Hematopoietic multipotent progenitor cell (in vitro differentiated cells): ENCODE measurements at places on chromosomes 6 and 20.

DNA sequence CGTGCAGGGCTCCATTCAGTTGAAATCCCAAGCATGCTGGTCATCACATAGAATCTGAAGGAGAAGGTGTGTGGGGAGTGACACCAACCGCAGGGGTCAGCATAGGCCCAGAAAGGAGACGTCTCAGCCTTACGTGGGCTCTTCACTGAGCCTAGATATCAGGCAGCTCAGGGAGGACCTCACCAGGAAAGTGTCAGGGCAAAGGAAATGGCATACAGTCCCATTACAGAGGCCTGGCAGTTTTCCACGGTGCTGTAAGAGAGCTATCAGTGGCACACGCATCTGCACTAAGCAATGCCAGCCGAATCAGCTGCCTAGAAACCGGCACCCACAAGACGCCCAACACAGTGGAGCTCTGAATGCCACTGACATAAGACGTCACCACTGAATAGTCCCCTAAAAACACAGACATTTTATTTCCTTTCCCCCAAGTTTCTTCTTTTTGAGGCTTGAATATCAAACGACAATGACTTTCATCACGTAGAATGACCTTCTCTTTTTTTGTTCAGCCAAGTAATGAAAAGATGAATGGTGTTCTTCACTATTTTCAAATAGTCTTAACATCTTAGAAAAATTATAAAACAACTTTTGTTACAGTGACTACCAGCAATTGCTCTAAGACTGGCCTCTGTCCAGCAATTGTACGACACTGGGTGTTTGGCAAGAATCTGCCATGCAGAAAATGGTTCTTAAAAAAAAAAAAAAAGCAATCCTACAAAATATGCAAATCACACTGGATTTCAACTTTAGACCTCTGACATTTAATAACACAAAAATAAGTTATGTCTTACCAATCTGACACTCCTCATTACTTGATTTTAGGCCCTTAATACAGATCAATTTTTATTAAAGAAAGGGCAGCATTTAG lies 88.9 kb upstream of the FOXQ1 start:
- DNase-seq, result no peak

- peak; percentile 57 for DNase-seq
These were observed at the start of gene PABPC1L for GRCh38 chr20:44909872-44910689. Gene PABPC1L (plus strand): TSS chr20:44910060. CDS start chr20:44910144, 84 bp downstream.

GRCh38 chr20:16816192-16816591 lies 68.0 kb downstream of the OTOR start:
- DNase-seq, result no peak

GRCh38 chr20:47713878-47714450 lies 71.3 kb downstream of the SULF2 start:
- DNase-seq, result no peak

DNA sequence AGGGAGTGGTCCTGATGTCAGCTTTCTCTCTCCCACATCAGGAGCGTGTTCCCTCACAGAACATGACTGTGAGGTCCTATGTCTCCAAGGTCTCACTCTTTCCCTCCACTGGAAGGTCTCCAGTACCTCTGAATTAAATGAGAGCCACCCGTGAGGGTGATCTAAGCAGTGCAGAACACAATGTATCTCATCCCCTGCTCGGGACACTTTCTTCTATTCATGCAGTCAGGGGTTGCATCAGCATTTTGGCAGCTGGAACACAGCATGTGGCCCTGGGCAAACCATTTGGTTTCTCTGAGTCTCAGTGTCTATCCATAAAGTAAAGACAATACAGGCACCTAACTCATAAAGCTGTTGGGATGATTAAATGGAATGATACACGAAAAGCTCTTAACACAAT lies 34.2 kb downstream of the MAFB start:
- DNase-seq, result no peak

DNA sequence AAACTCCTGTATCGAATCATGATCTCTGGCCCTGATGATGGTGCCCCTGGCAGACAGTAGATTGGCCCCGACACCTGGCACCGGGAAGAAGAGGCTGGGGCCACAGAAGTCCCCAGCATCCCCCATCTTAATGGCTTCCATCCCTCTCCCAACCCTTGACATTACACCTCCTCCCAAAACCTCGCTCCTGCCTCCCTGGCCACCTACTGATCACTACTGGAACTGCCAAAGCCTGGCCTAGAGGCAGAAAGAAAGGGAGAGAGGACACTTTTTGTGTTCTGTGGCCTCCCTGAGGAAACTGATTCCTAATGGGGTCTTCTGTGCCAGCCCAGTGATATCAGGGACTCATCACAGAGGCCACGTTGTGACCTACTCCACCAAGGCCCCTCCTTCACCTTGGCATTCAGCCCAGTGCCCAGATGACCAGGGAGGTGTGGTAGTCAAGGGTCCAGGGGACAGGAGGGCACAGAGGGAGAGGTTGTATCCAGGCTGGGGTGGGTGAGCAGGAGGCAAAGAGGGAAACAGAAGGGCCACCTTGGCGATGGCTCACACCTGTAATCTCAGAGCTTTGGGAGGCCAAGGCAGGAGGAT lies 6.1 kb downstream of the C20orf173 start:
- DNase-seq, result peak; percentile 38

GRCh38 chr6:17714879-17715851 lies 8.4 kb upstream of the NUP153 start:
- peak; percentile 68 for DNase-seq

GRCh38 chr6:81773887-81774286 lies 21.4 kb upstream of the TENT5A start:
- DNase-seq, result no peak

- DNase-seq, result no peak
These were observed 72.0 kb downstream of the CHMP4B start for GRCh38 chr20:33883164-33883563.

GRCh38 chr20:32091888-32092346 lies 17.6 kb upstream of the TM9SF4 start:
- peak; percentile 46 for DNase-seq

- DNase-seq, result no peak
These were observed 19.2 kb downstream of the ZBTB2 start for GRCh38 chr6:151372164-151372563.

DNA sequence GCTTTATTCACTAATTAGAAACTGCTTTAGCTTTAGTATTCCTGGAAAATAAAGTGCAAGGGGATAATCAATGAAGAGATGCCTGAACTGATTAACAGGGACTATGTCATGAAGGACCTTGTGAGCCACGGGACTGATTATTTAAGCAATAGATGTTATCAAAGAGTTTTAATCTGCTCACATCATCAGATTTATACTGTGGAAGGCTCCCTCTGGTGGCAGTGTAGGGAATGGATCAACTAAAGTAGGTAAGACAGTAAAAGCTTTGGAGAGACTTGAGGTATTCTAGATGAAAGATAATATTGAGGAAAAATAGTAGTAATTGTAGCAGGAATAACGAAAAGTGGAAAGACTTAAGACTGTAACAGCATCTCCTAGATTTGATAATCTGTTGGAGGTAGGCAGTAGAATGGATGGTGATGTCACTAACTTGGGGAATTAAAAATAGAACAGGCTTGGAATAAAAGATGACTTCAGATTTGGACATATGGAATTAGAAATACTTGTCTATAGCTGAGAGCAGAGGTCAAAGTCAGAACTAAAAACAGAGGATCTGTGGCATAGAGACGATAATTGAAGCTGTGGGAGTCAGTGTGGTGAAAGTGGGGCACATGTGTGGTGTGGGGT lies 80.3 kb upstream of the HTR1E start:
- DNase-seq, result peak; percentile 44

- DNase-seq, result no peak
These were observed 45.2 kb downstream of the ADGRB3 start for GRCh38 chr6:68680264-68680663.

GRCh38 chr20:50192364-50193198 lies 2.0 kb downstream of the CEBPB start:
- peak; percentile 54 for DNase-seq

DNA sequence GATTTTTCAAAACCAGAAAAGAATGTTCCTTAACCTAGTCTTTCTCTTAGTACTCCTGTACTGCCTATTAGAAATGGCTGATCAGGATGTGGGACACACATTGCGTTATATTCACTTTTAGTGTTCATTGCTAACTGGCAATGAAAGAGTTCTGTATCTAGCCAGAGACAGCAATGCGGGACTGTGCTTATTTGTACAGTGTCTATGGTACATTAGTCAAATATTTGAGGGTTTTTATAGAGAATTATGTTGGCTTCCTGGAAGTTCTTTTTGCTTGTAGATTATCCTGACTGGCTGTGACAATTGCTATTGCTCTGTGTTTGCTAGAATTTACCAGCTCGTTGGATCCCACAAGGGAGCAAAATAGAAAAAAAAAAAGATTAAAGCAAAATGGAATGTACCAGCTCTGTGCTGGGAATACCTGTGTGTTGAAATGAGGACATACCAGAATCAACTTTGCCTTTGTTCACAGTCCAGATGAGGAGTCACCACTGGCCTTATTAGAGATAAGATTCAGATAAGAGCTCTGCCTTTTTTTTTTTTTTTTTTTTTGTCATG lies 22.4 kb upstream of the IFNGR1 start:
- DNase-seq, result no peak

- DNase-seq, result no peak
These were observed 691 bp upstream of the ANGPT4 start for GRCh38 chr20:916825-917224.

- no peak for DNase-seq
These were observed 15.9 kb upstream of the ADGB start for GRCh38 chr6:146582857-146583256.

- DNase-seq, result no peak
These were observed 69.0 kb upstream of the PDE7B start for GRCh38 chr6:135782546-135782945.

DNA sequence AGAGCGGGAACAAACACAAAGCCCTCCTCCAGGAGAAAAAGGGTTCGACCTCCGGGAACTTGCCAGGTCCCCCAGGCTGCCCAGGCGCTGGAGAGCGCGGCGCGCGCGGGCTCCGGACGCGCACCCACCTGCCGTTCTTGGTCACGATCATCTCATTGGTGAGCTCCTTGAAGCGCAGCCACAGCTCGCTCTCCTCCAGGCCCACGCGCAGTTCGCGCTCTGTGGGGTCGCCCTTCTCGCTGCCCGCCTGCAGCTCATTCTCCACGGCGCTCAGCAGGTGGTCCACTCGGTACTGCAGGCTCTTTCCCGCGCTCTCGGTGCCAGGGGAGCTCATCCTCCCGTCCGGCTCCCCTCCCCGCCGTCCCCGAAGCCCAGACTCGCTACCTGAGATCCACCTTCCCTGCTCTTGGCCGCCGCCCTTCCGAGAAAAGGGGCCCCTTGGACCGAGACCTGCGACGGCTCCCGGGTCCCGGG lies 356 bp downstream of the TBXT start:
- no peak for DNase-seq

- DNase-seq, result no peak
These were observed 38.7 kb downstream of the C6orf132 start for GRCh38 chr6:42103753-42104094.

DNA sequence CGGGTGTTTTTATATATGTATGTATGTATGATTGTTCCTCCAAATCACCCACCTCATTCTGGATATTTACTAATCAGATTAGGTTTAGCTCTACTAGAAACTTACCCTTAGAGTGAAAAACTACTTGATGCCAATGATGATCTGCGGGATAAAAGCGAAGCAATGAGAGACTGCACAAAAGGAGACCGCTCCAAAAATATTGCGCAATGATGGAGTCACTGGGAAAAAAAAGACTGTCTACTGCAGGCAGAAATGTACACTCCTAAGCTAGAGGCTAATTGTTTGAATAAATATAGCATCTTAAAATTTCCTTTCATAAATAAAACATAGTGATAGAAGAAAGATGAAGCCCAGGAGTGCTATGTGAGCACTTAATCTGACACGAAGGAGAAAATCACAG lies 7.3 kb downstream of the RAB32 start:
- DNase-seq, result no peak

DNA sequence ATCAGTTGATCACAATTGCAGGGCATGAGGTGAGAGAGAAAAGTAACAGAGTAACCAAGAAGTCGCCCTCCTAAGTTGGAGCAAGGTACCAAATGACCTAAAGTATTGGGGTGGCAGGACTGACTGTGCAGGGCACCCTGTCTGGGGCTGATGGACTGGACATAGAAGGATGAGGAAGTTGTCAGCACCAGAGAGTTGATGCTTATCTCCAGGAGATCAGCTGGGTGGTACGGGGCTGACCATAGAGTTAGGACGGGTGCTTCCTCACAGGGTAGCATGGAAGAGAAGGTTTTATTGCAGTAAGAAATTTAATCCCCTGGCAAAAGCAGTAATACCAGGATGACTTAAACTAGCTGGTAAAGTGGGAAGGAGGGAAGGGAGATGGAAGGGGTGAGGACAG lies 66.7 kb downstream of the TMEM170B start:
- no peak for DNase-seq

GRCh38 chr20:62369815-62370114 lies 2.7 kb upstream of the LAMA5 start:
- DNase-seq, result no peak

DNA sequence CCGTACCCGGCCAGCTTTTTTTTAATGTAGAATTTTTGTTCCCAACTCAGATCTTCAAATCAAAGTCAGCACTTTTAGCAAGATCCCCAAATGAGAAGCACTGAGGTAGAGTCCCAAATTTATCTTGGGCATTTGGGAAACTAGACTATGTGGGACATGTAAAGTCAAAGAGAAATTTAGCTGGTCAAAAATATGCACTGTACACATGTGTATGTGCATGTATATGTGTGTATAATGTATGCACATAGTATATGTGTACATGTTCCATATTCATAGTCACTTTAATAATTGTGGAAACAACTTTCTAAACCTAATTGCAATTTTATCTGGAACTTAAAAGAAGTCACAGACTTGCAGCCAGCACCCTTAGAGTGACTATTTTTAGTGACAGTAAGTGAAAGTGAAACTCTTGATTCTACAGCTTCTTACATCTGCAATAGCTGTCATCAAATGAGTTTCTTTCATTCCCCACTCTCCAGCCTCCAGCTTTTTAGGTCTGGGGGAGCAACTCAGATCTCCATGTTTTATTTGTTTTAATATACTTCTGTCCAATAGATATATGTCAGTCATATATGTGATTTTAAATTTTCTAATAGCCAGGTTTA lies 53.6 kb downstream of the CDC40 start:
- peak; percentile 26 for DNase-seq

DNA sequence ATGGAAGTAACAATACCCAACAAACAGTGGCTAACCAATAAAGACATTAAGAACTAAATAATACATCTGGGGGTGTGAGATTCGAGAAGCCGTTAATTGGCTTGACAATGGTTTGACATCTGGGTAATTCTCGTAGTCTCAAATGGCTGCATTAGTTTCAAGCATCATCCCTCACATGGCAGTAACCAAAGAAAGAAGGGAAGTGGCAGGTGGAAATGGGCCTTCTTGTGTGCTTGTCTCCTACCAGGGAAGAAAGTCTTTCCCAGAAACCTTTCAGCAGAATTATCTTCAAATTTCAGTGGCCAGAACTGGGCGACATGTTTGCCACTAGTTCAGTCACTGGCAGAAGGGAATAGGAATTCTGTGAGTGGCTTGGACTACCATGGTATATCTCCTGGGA lies 10.4 kb downstream of the STK4 start:
- no peak for DNase-seq
